ENCODE measurements at places on chromosomes 13 and 19.

DNA sequence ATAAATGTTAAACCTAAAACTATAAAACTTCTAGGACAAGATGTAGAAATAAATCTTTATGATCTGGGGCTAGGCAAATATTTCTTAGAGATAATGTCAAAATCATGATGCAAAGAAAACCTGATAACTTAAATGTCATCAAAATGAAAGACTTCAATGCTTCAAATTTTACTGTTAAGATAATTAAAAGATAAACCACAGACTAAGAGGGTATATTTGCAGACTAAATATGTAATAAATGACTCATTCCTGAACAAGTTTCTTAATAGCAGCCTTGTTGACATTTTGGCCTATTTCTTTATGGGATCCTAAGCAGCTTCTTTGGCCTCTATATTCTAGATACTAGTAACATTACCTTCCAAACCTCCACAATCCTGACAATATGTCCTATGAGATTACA is 2878.3 kb upstream of the PCDH20 start:
- DNase-seq = no peak

GRCh38 chr19:33227242-33227650 is 1.6 kb upstream of the SLC7A10 start:
- no peak for DNase-seq

GRCh38 chr13:84640691-84641090 is 758.4 kb upstream of the SLITRK1 start:
- no peak for DNase-seq

DNA sequence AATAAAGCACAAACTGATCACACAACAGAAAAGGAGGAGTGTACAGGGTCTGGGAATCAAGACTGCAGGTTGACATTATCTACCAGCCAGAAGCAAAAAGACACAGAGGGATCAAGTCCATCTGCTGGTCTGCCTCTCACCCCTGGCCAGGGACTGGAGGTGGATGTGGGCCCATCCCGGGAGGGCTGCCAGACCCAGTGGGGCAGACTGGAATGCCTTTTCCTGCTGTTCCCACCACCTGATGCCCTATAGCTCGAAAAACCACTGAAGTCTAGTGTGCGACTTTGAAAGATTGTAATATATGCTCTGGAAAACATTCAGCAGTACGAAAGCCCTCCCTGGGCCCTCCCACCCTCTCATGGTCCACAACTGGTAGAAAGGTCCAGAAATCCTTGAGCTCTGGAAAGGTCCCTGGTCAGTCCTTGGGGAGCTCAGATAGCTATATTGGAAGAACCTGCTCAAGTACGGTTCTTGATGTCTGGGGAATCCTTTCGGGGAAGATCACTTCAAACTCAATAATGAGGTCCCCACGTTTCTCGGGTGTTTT is 2.6 kb downstream of the DNAJB1 start:
- DNase-seq = no peak

DNA sequence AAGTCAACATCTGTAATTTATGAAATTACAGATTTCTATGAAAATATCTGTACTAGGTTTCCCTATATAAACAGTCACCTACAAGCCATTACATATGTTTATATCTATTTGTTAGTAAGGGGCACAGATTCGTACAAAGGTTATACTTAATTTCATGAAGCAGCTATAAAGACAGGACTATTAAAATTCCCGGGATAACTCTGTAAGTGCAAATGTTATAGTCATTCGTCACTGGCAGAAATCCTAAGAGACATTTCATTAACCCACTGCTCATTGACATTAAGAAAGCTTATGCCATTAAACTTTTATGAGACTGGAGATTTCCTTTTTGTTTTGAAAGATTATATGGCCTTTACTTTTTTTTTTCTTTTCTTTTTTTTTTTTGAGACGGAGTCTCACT is 122.9 kb downstream of the MYO16 start:
- no peak for DNase-seq

DNA sequence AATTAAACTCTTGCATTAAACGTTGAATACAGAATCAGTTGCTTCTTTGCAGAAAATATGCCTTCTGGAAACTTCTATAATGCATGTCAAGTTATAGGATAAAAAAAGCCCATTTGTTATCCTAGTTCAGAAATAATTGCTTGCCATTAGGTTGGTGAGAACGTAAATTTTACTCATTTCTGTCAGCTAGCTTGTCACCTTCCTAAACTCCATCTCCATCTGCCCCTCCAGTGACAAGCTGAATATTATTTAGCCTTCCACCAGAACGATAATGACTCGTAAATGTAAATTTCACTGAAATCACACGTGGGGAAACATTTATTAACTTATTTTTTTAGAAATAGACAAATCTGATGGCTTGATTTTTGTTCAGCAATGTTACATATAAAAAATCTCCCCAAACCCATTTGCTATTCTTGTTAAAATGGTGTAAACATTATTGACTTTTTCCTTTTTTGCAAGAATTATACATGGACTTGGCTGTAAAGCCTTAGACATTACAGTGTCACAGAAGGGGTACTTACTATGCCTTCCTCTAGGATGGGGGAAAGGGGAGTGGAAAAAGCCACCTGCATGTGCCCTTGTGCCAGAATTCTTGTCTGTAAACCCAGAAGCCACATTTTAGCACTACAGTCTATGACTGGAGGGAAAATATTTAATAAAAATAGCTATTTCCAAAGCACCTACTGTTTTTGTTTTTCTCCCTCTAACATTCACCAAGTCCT is 326.8 kb downstream of the OXGR1 start:
- no peak for DNase-seq

DNA sequence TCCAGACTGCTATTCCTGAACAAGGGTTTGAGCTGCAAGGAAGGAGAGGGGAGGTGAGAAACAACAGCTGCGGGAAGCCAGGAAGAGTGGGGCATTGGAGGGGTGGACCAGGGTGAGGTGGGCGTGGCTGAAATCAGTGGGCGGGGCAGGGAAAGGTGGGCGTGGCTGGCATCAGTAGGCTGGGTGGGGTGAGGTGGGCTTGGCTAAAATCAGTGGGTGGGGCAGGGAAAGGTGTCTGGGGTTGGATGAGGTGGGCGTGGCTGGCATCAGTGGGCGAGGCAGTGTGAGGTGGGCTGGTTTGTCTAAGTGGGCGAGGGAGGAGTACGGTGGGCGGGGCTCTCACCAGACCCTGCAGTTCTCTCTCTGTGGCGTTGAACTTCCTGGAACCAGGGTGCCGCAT is 87.6 kb downstream of the MUC16 start:
- no peak for DNase-seq
